EH (cell line): ENCODE measurements at places on chromosomes 2 and 18.

- peak; percentile 95 for DNase-seq
Observed at GRCh38 chr2:234451852-234452625, 44.8 kb downstream of the ARL4C start.

DNA sequence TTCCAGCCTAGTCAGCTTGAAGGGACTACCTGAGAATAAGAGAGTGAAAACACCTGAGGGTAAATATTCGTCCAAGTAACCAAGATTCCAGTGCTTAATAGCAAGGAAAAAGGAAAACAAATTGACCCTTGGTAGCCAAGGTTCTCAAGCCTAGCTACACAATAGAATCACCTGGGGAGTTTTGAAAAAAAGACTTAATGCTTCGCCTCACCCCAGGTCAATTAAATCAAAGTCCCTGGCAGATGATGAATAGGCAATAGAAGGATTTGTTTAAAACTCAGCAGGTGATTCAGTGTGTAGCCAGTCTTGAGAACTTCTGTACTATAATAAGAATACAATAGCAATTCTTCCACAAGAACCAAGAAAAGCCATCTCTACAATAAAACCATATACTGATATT lies 500.2 kb downstream of the XIRP2 start:
- no peak for DNase-seq

DNA sequence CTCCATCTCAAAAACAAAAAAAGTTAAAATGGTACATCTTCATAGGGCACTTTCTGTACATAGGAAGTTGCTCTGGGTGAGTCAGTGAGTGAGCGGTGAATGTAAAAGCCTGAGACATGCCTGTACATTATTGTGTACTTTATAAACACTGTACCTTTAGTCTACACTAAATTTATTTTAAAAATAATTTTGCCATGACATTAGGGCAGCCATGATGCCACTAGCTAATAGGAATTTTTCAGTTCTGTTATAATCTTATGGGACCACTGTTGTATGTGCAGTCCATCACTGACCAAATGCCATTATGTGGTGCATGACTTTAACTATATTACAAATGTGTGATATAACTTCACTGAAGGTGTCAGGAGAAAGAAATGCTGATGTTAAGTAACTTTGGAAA lies 11.0 kb upstream of the TXNDC2 start:
- DNase-seq, result peak; percentile 34

DNA sequence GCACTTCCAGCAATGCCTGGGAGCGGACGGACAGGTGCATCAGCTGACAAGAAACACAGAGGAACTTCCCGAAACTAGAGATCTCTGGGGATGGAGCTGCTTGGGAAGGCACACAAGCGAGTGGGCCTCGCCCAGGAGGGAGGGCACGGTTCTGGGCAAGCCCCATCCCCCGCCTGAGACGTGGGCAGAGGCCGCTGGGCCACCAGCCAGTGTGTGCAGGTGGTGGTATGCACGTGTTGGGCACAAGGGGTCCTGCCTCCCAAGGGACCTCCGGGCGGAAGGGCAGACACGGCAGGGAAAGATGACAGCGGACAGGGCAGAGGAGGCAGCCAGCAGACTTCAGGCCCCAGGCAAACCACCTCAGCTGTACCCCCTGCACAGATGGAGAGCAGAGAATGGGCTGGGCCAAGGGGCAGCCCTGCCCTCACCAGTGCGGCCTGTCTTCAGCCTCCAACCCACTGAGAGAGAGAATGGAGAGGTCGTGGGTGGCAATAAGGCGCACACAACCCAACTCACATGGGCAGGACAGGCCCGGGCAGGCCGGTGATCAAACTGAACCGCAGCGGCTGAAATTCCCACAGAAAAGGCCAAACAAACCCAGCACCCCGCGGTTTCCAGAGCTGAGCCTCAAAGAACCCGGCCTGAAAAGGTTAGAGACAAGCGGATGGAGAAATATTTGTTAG lies 51.2 kb downstream of the HDAC4 start:
- no peak for DNase-seq

- no peak for DNase-seq
Observed at GRCh38 chr18:75314606-75315005, 104.0 kb downstream of the TSHZ1 start.

DNA sequence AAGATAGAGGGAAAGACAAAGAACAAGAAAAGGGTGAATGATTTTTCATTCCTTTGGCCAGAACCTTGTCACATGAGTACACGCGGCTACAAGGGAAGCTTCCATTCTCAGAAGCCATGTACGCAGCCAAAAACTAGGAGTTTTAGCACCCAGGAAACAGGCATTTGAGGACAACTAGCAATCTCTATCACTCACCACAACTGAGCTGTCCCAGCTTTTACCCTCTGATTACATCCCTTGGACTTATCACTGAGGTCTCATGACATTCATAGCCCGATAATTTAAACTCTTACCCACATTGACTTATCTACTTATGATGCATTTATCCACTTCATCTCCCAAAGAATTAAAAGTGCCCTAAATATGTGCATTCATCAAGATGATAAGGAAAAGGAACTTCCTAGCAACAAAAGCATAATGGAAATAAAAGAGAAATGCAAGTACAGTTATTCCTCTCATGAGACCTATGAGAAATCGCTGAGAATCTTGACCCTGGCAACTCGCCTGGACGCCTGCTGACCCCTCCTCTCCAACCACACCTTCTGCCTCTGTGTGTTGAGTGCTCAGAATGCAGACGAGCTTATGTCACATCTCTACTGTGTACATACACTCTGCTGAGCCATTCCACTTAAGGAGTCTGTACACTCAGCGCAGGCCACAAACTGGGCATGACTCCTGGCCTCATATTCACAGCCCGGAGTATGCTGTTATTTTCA lies 28.7 kb upstream of the MFSD6 start:
- DNase-seq, result no peak

DNA sequence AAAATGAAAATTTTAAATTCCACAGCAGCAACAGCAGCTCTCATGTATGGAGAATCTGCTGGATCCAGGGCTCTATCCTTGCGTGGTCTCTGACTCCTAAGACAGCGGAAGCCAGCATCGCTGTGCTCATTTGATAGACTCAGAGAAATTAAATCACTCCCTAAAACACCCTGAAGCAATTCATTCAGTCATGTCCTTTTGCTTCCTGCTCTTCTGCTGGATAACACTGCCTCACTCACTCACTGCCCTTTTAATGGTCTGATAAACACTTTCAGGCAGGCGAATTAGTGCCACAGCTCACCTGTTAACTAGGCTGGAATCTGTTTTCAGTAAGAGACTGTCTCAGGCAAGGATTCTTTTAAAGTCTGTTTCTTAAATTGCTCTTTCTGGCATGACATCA lies 10.0 kb downstream of the WIPF1 start:
- DNase-seq, result peak; percentile 56

GRCh38 chr18:12028040-12028628 lies 46.8 kb downstream of the IMPA2 start:
- no peak for DNase-seq

GRCh38 chr18:6885992-6886796 lies 156.7 kb downstream of the ARHGAP28 start:
- DNase-seq, result peak; percentile 63

GRCh38 chr2:198143793-198144192 lies 339.4 kb downstream of the PLCL1 start:
- no peak for DNase-seq

DNA sequence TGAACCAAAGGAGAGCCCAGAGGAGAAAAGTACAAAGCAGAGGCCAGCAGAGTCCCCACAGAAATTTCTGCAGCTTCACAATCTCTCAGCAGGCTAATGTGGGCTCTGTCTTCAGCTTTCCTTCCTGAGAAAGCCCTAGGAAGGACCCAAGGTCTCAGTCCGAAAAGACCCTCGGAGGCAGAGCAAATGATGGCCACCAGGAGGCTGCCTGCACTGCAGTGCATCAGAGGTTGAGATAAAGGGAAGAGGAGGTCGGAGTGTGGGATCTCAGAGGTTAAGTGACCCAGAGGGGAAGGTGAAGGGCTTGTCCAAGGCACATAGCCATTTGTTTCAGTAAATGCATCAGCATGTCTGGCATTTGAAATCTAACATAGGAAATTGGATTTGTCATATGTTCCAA lies 299.1 kb upstream of the SLC14A2 start:
- DNase-seq, result no peak

DNA sequence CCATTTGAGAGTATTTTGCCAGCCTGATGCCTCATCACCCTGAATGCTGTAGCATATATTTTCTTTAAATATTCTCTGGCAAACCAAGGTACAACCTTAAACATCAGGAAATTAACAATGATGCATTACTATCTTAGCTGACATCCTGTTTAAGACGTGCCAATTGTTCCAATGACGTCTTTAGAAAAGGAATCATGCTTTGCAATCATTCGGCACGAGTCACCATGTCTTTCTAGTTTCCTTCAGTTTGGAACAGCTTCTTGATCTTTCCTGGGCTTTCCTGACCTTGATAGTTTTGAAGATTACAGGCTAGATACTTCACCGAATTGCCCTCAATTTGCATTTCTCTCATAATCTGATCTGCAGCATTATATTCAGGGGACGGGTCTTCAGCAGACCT lies 88.2 kb upstream of the GLI2 start:
- DNase-seq, result peak; percentile 78

GRCh38 chr18:70195852-70196434 lies 9.5 kb downstream of the RTTN start:
- peak; percentile 62 for DNase-seq

DNA sequence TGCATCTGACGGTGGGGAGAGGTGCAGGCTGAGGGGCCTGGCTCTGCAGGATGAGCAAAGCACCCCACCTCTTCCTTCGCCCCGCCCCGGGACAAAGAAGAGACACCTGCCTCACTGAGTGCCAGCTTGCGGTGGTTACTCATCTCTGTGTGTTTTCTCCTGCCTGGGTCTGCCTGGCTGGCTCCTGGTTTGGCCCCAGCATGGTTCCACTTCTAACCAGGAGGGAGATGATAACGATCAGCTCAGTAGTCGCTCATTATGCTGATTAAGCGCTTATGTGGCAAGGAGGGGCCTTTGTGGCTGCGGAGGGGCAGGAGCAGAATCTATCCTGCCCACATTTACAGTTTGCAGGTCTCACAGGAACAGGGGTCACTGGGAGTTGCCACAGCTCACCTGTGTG lies 68.7 kb upstream of the EDAR start:
- DNase-seq, result no peak

DNA sequence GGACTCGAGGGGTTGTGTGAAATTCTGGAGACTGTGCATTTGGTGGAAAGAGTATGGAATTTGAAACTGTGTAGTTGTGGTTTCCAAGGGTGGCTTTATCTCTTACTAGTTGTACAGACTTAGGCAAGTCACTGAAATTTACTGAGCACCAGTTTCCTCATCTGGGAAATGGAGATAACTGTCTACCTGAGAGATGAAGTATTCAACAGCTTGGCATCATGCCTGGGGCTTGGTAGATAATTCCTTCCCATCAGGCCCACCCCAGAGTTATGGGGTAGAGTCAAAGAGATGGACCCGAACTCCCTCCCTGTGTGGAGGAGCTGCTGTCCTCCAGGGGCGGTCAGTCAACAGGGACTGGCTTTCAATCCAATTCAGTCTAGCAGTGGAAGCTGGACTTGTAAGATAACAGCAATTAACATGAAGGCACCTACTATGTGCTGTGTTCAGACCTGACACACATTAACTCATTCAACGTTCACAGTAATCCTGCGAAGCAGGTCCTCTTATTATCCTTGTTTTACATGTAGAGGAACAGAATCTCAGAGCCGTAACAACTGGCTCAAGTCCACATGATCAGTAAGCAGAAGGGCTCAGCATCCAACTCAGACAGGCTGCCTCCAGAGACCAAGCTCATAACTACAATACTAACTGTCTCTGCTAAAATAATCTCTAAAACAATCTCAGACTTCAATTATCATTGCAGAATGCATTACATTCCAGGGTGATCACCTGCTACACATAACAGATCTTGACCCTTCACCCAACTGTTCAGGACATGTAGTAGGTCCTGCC lies 432.1 kb downstream of the LPIN1 start:
- no peak for DNase-seq

GRCh38 chr18:23550898-23551297 lies 35.4 kb downstream of the NPC1 start:
- no peak for DNase-seq

GRCh38 chr18:57466745-57467409 lies 31.7 kb downstream of the ONECUT2 start:
- DNase-seq, result no peak

- DNase-seq, result peak; percentile 79
Observed at GRCh38 chr2:190927301-190927700, 46.7 kb downstream of the GLS start.

DNA sequence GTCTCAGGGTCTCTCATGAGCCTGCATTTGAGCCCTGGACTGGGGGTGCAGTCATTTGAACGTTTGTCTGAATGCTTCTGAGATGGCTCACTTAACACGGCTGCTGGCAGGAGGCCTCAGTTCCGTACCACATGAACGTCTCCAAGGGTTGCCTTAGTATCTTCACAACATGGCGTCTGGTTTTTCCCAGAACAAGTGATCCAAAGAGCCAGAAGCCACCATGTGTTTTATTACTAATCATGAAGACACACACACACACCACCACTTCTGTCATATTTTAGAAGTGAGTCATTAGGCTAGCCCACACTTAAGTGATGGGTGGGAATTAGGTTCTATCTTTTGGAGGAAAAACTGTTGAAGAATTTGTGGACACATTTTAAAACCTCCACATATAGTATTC lies 15.0 kb upstream of the MYO1B start:
- DNase-seq, result peak; percentile 97

- DNase-seq, result peak; percentile 23
Observed at GRCh38 chr2:137467246-137467862, 496.9 kb upstream of the HNMT start.

DNA sequence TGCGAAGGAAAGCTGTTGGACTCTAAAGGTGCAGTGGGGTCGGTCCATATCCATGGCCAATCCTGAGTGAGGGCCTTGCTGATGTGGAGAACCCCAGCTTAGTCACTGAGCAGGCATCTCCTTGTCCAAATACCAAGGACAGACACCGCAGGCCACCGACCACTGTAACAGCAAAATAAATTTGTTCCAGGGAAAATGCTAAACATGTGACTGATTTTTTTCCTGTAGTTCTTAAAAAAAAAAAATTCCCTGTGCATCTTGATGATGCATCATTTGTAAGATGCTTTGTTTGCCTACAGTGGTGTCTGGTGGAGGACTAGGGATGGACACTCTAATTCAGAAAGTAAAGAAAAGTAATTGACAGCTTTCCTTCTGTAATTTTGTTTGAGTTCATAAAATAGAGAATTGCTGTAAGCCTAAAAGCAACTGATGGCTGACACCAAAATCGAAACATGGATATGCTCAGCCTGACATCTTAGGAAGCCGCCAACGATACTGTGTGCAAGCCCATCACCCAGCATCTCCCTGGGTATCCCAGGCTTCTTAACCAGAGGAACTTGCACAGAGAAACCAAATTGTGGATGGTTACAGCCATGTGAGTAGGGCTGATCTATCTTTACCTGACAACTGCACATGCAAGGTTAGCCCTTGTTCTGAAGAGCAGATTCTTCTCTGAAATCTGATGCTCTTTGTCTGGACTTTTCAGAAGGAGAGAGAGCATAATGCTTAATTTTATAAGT lies 188.6 kb downstream of the ARL4C start:
- peak; percentile 42 for DNase-seq

GRCh38 chr18:63909870-63910269 lies 2.1 kb downstream of the SERPINB10 start:
- DNase-seq, result no peak
